ENCODE measurements at places on chromosomes 2 and 18.

- no peak for DNase-seq
Measured at GRCh38 chr2:46847185-46847710, 68.4 kb downstream of the MCFD2 start.

DNA sequence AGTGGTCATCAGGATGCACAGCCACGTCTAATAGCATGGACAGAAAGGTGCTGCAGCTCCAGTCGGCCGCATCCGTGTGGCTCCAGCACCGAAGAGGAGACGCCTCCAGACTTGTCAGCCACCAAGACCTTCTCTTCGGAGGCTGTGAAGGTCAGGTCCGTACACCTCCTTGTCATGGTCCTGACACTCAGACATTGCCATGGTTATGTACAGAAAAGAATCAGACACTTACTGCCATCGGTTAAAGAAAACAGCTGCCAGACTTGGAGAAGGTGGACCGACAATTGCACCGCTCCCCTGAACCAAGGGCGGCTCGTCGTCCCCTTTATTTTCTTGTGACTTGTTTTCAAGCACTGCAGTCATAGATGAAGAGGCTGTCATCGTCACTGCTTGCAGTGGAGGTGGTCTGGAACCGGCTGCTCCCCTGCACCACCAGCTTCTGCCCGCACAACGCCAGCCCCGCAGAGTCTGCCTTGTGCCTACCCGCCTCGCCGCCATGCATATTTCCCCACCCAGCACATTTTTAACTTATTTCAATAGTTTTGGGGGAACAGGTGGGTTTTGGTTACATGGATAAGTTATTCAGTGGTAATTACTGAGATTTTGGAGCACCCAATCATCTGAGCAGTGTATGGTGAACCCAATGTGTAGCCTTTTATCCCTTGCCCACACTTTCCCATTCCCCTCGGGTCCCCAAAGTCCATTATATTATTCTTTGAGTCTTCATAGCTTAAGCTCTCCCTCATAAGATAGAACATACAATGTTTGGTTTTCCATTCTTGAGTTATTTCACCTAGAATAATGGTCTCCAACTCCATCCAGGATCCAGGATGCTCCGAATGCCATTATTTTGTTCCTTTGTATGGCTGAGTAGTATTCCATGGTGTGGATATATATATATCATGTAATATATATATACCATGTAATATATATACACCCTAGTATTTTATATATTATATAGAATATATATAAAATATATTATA, 18.1 kb downstream of the FBXO48 start:
- DNase-seq: no peak

- no peak for DNase-seq
Measured at GRCh38 chr18:32335228-32335627, 135.5 kb downstream of the GAREM1 start.

DNA sequence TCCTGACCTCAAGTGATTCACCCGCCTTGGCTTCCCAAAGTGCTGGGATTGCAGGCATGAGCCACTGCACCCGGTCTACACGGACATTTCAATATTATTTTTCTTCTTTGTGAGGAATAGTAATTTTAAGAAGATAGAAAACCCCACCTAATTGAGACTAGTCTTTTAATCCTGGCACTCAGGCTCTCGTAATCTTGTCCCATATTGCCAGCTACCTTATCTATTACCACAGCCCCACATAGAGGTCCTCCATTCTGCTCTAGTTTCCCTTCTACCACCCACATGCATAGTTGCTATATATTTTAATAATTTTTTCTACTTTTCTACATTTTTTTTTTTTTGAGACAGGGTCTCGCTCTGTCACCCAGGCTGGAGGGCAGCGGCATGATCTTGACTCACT, 9.5 kb upstream of the USP14 start:
- no peak for DNase-seq

DNA sequence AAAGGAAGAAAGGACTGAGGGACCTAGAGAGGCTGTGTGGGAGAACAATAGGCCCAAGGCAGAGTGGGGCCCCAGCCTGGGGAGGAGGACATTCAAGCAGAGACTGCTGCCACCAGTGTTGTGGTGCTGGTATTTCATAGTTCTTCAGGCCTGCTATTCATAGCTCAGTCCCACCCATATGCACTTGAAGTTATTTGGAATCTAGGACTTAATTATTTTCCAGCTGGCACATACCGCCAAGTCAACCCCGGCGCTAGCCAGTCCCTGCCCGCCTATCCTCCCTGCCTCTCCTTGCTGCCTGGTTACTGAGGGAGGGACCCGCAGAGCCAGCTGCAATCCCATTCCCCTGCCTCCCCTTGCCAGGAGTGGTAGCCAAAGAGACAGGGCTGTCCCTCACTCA, 141.2 kb downstream of the CABLES1 start:
- DNase-seq: no peak

- no peak for DNase-seq
Measured at GRCh38 chr2:204753841-204754240, 208.6 kb downstream of the PARD3B start.

GRCh38 chr2:104318001-104318665, 535.8 kb upstream of the POU3F3 start:
- no peak for DNase-seq

Data from stimulated activated CD4-positive, alpha-beta T cell treated with anti-CD3 and anti-CD28 coated beads, Interleukin-12 subunit alpha, Interleukin-12 subunit beta, amount 100 ng/mL, for 4 hours (primary cell).